ENCODE measurements at places on chromosomes 6 and 20.
A peak's percentile ranks its signal among the peaks of the same experiment; 100 is the strongest.

GRCh38 chr6:39157511-39157910, 42.5 kb upstream of the SAYSD1 start:
- DNase-seq = no peak

DNA sequence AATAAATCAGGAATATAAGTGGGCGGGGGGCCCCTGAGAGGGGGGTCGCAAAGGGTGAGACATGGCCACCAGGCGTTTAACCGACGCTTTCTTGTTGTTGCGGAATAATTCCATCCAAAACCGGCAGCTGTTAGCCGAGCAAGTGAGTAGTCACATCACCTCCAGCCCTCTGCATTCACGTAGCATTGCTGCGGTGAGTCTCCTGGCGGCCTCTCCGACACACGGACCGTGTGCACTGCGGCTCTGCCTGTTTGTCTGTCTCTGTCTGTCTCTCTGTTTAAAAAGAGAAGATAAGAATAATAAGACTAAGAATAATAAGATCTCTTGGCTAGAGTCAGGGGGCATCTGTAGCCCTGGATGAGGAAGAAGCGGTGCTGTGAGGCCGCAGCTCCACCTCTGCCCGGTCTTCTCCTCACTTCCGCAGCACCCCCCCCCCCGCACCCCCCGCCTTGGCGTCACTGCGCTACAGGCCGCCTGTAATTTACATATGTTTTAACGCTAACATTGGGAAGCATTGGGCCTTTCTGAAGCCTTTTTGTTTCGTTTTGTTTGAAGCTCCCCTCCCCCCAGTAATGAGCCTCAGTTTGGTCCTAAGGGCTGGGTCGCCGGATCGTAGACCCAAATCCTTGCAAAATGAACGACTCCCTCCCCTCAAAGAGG, 993 bp downstream of the STX16 start:
- DNase-seq = peak; percentile 67

- no peak for DNase-seq
Measured at GRCh38 chr6:106702451-106703110, 73.2 kb downstream of the QRSL1 start.

GRCh38 chr20:1885940-1886693, 9.1 kb upstream of the SIRPA start:
- no peak for DNase-seq

Measured in pons (tissue), 1 donor.